ENCODE measurements at places on chromosomes 1 and 21. TPM values are rescaled to one million over a fixed set of nuclear protein-coding genes. Genes with fewer than 3 reads are reported as not detected.

KRTAP12-2 gene
- not detected for polyA plus RNA-seq

DNA sequence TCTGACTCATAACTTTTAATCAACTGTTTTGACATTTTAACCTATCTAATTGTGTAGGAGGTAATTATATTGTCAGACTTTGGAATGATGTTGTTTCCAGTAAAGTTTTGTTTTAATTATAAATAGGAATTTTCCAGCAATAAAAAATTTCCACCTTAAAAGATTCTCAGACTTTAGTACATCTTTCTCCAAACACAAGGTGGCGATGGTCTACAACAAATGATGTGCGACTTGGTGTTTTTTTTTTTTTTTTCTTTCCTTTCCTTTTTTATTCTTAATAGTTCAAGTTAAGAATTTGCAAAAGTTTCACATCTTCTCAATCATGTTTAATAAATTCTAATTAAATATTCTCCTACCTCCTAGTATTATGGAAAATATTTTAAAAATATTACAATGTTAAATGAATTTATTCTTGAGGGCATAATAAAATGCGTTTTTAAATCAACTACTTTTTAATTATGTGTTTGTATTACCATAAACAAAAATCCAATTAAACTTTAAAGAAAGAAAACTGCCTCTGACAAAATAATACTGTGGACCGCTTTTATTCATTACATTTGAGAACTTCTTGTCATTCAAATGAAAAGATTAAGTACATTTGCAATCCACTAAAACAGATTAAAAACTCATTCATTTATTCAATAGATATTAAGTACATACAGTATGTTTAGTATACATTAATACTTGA is 4.4 kb upstream of the ADAMTS1 start:
- DNase-seq, result no peak

DNA sequence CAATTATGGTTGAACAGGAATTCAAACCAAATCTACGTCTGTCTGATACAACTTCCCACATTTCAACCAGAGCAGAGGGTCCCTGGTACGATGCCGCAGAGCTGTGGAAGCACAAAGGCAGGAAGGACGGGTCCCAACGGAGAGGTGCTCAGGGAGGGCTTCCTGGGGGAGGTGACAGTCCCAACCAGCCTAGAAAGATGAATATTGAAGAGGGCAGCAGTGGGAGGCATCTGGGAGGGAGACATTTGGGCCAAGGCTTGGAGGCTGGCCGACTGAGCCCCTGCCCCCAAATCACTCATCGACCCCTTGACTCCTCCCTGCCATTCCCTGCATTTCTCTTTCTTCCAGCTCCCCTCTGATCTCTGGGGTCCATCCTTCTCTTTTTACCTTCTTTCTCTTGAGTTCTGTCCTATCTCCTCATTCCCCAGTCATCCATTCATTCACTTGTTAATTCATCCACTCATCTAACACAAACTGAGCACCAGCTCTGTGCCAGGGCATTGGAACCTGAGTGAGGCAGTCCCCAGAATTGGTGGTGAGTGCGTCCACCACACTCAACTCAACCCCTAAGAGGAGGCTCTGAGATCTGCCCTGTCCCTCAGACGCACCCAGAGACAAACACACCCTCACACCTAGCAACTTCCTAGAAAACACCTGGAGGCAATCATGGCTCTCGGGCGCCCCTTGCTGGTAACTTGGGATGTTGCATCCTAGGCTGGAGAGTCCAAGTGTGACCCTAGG is 13.2 kb upstream of the CELA3B start:
- peak; percentile 85 for DNase-seq

DNA sequence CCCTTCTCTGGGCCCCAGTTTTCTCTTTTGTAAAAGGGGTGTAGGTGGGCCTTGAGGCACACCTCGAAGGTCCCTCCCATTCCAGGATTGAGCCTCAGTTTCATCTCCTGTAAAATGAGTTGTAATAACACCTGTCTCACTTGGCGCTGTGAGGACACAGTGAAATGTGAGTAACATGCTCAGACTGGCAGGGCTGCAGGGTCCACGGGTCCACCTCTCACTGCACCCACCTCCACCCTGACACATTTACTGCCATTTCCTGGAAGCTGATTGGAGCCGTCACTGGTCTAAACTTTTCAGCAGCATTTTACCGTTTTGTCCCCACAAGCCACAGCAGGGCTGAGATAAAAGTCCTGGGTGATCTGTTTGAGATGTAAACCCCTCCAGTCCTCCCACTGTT is 398.0 kb downstream of the PTPRU start:
- DNase-seq, result no peak

- DNase-seq, result no peak
These were observed 39.9 kb downstream of the OLFML2B start for GRCh38 chr1:161983725-161984124.

- DNase-seq, result no peak
These were observed 89.7 kb upstream of the IFFO2 start for GRCh38 chr1:19045898-19046880.
